ENCODE measurements at places on chromosomes 4 and X. TPM values are rescaled to one million over a fixed set of nuclear protein-coding genes. Genes with fewer than 3 reads are reported as not detected.

The SUPT20HL2 gene
- not detected for total RNA-seq

DNA sequence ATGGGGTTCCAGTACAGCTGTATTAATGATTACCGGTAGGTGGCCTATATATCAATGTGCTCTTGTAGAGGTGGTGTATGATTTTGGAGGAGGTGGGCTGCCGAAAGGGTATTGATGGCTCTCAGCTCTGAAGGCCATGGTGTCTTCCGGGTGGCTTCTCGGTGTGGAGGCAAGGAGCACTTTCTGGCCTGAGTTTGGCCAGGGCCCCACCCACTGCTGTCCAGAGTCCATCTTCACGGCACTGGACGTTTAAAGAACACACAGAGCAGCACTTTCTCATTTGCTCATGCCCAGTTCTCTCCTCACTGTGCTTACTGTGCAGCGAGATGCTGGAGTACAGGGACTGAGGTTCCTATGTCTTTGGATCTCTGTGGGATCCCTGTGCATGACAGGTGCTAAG lies 16.1 kb downstream of the BST1 start:
- no peak for DNase-seq

GRCh38 chr4:10803713-10804343 lies 119.3 kb upstream of the CLNK start:
- no peak for DNase-seq

- peak; percentile 58 for DNase-seq
Observed at GRCh38 chr4:177047070-177047850, 254.5 kb upstream of the VEGFC start.

DNA sequence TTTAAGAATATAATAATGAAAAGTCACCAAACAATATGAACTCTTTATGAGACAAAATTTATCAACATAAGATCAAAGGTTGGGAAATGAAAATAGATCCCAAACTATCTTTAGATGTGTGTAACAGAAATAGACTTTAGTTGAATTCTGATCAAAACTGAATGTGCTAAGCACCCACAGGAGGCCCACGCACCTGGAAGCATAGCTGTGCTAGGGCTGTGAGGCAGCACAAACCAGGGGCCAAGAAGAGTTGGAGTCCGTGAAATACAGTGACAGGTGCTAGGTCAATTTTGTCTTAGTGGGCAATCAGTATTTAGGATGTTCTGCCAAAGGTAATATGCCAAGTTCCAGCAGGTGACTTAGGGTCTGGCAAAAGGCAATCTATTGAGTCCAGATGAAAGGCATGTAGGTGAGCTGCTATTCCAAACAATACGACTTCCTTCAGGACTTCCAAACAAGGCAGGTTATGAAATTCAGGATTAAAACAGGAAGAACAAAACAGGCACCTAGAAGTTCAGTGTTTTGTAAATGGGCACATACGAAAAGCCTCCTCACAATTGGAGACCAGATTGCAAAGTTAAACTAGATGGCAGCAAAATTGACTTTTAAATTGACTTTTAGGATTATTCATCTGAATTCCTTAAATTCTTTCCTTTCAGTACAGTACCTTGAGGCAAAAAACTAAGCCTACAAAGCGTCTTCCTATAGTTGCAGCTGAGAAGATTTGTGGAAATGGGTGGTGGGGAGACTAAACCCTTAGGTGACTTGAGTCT lies 4.7 kb upstream of the PCDH18 start:
- DNase-seq: no peak

- no peak for DNase-seq
Observed at GRCh38 chr4:180284267-180284666, 1958.9 kb upstream of the TENM3 start.

DNA sequence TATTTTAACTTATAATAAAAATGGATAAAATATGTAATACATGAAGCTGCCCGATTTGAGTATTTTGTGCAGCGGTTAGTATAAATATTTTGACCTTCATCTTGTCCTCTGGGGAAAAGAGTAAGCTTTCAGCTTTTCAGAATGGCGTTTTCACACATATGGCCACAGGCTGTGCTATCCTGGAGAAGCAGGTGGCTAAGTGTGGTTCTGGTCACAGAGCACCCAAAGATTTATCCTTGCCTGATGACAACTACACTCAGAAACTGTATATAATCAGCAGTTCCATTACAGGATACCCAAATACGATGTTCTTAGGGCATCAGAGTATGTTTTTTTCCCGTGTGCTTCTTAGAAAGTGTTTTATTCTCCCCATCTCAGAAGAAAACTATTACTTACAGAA lies 42.3 kb upstream of the ANK2 start:
- DNase-seq: no peak

- DNase-seq: no peak
Observed at GRCh38 chrX:72051589-72051988, 80.1 kb downstream of the RTL5 start.
